ENCODE measurements at places on chromosomes 7 and 10.

- DNase-seq, result no peak
Observed at GRCh38 chr7:80732630-80733029, 94.2 kb downstream of the CD36 start.

GRCh38 chr7:99440195-99440594 is 1.5 kb downstream of the CPSF4 start:
- no peak for DNase-seq

- no peak for DNase-seq
Observed at GRCh38 chr10:126907423-126907970, 2.3 kb downstream of the DOCK1 start.

DNA sequence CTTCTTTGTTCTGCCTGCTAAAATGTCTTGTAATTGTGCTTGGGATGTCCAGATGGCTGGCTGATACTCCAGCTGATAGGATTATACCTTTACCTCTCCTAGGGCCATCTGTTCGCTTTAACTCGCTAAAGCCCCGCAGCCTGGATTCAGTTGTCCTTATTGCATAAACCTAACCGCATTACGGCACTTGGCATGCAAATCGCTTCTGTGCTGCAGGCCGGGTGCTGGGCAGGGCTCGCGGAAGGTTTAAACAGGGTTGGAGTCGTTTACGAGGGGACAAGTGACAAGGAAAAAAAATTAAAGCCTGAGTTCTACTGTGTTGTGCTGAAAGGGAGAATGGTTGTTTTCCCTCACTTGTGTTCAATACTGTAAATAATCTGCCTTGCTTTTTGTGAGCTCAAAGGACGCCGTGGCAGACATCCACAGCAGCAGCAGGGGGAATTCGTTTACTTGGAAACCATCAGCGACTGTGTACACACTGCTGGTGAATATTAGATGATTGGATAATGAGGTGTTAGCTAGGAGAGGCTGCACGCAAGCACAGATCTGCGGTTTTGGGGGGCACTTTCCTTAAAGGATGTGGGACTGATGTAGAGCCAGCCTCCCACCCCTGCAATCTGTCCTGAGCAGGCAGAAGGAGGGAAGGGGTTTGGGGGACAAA is 93.0 kb downstream of the EBF3 start:
- DNase-seq, result no peak

GRCh38 chr7:27916372-27916771 is 176.4 kb downstream of the TAX1BP1 start:
- no peak for DNase-seq

- no peak for DNase-seq
Observed at GRCh38 chr7:111657018-111657417, 94.7 kb upstream of the IMMP2L start.

- DNase-seq, result peak; percentile 16
Observed at GRCh38 chr10:114767101-114767985, 54.2 kb upstream of the FHIP2A start.

GRCh38 chr7:132998763-132999162 is 83.1 kb downstream of the CHCHD3 start:
- DNase-seq, result no peak

GRCh38 chr7:4113271-4113670 is 568.8 kb upstream of the FOXK1 start:
- DNase-seq, result no peak

GRCh38 chr10:43938810-43939209 is 290.1 kb upstream of the ZNF32 start:
- DNase-seq, result no peak

GRCh38 chr10:6704896-6705295 is 124.8 kb upstream of the PRKCQ start:
- no peak for DNase-seq

DNA sequence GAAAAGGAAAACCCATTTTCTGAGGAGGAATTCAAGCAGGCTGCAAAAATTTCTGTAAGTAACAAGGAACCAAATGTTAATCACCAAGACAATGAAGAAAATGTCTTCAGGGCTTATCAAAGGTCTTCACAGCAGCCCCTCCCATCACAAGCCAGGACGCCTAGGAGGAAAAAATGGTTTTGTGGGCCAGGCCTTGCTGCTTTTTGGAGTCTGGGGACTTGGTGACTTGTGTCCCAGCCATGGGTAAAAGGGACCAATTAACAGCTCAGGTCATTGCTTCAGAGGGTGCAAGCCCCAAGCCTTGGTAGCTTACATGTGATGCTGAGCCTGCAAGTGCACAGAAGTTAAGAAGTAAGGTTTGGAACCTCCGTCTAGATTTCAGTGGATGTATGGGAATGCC is 55.7 kb upstream of the FOXP2 start:
- DNase-seq, result no peak

- DNase-seq, result no peak
Observed at GRCh38 chr10:17001297-17001744, 128.3 kb downstream of the CUBN start.

- DNase-seq, result no peak
Observed at GRCh38 chr7:16318989-16319915, 102.1 kb downstream of the CRPPA start.

DNA sequence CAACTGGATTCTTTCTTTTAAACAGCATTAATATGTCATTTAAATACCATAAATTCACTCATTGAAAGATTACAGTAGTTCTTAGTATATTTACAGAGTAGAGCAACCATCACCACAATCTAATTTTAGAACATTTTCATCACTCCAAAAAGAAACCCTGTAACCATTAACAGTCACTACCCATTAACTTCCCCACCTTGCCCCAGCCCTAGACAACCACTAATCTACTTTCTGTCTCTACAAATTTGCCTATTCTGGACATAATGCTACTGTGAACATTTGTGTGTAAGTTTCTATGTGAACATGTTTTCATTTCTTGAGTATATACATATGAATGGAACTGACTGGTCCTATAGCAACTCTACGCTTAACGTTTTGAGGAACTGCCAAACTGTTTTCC is 42.4 kb downstream of the P4HA1 start:
- DNase-seq, result no peak

- no peak for DNase-seq
Observed at GRCh38 chr10:131891196-131891928, 9.4 kb upstream of the PPP2R2D start.

DNA sequence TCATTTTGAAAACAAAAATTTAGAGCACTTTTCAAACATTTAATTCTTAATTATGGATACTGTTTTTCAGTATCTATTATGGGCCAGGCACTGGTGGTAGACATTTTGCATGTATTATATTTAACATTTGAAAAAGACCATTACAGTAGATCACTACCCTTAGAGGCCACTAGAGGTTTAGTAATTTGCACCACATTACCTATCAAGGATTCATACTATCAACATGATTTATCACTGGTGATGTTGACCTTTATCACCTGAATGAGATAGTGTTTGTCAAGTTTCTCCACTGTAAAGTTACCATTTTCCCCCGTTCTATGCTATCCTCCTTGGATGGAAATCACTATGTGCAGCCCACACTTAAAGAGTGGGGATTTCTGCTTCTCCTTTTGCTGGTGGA is 4.4 kb upstream of the SNX13 start:
- DNase-seq, result no peak

GRCh38 chr7:146728141-146728540 is 611.5 kb downstream of the CNTNAP2 start:
- no peak for DNase-seq

DNA sequence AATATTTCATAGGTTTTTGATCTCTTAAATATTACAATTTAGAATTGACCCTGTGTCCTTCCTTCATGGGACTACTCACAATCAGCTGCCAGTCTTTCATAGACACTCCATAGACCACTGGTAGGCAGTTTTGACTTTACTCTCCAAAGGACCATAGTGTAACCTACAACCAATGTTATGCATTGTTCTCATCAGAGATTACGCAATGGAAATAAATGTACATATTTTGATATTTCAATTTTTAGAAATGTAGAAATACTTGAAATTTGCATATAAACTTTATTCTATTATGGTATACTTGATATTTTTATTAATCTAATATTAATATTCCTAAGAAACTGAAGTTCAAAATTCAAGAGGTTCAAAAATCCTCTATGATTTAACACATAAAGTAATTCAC is 446.4 kb upstream of the KCND2 start:
- no peak for DNase-seq
